Adipose tissue (tissue), 3 donors: ENCODE measurements at places on chromosomes 3 and 15. TPM values are rescaled to one million over a fixed set of nuclear protein-coding genes. Genes with fewer than 3 reads are reported as not detected.

The LAMB2 gene
- polyA plus RNA-seq, result 90.5 TPM

The RASL12 gene
- polyA plus RNA-seq, result 1.7 TPM

The NT5DC2 gene
- polyA plus RNA-seq, result 10.8 TPM

The SMCO1 gene
- not detected for polyA plus RNA-seq

The NANOGP8 gene
- not detected for polyA plus RNA-seq

The EPHA3 gene
- 1.1 TPM for polyA plus RNA-seq
